Bronchial smooth muscle cell (primary cell): ENCODE measurements at places on chromosomes 6 and 20. TPM values are rescaled to one million over a fixed set of nuclear protein-coding genes. Genes with fewer than 3 reads are reported as not detected.

WFDC12 gene
- not detected in 2 replicates for total RNA-seq

SMOC2 gene
- not detected in 2 replicates for total RNA-seq

VIP gene
- not detected in 2 replicates for total RNA-seq

CD83 gene
- 1.9 and 2.5 TPM in 2 replicates for total RNA-seq

LY86 gene
- not detected in 2 replicates for total RNA-seq

BTN1A1 gene
- under 0.01 TPM in 1 of 2 replicates, not detected in the other for total RNA-seq

KHDC1L gene
- not detected in 2 replicates for total RNA-seq

DPPA5 gene
- total RNA-seq: not detected in 2 replicates

GINS1 gene
- total RNA-seq: 0.52 and 1.6 TPM in 2 replicates

XKR7 gene
- total RNA-seq: not detected in 2 replicates

BFSP1 gene
- 2.3 and 3.5 TPM in 2 replicates for total RNA-seq

LY6G5B gene
- 2.2 and 4.0 TPM in 2 replicates for total RNA-seq

PLA2G7 gene
- total RNA-seq: not detected in 2 replicates

CNR1 gene
- under 0.01 TPM in 1 of 2 replicates, not detected in the other for total RNA-seq

PAX1 gene
- not detected in 2 replicates for total RNA-seq

SDHAF4 gene
- total RNA-seq: 2.7 and 5.7 TPM in 2 replicates

TREML4 gene
- total RNA-seq: not detected in 2 replicates

DUSP22 gene
- total RNA-seq: 13.4 and 13.9 TPM in 2 replicates

HAO1 gene
- not detected in 2 replicates for total RNA-seq

BPIFB6 gene
- total RNA-seq: not detected in 2 replicates

MAFB gene
- total RNA-seq: 0.32 and 1.1 TPM in 2 replicates

HLA-DOA gene
- under 0.01 TPM in 1 of 2 replicates, not detected in the other for total RNA-seq

CPNE5 gene
- total RNA-seq: 0.47 TPM in 1 of 2 replicates, not detected in the other

RNF146 gene
- total RNA-seq: 44.8 and 50.9 TPM in 2 replicates
